Transverse colon (tissue), 4 donors: ENCODE measurements at places on chromosomes 6 and 20.

DNA sequence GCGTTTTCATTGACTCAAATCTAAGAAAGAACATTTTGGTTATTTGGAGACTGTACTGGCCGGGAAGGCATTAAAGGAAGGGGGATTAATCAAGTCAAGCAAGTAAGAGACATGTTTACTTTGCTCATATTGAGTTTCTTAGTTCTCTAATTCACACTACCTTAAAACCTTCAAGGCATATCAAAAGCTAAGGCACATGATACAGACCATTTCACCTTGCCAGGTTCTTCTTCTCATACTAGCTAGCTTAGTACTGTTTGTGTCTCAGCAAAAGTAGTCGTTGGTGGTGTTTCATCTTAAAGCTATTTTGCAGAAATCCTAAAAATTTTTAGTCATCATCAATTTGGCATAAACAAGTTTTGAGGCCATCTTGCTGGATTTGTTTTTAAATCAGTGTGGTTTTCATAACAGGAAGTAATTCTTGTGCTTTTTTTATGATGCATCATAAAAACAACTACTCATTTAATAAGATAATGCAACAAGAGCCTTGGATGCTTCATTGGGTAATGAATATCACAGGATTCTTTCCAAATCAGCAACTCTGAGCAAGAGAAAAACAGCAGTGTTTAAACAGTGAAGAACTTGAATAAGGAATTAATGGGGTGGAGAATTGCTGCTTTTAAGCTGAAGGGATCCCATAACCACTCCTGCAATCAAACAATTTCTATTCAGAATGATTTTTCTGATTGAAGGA, 425.3 kb downstream of the EPM2A start:
- no peak for DNase-seq

- DNase-seq = no peak
These were observed 128.2 kb downstream of the PAK5 start for GRCh38 chr20:9710685-9711084.

DNA sequence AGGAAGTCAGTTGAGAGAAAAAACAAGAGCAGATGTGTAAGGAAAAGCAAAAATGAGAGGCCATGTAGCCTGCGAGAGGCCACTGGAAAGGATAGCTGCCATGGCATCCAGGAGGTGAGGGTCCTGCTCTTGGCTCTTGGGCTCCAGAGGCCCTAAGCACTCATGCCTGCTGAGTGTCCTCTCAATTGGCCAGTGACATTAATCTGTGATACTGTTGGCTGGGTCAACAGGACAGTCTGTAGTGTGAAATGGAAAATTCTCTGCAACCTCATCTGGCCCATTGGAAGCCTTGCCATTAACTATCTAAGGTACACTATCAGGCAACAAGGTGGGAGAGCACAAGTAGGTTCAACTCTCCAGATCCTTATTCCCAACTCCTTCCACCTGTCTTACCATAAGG, 180.9 kb downstream of the LY86 start:
- DNase-seq = no peak

- no peak for DNase-seq
These were observed 76.2 kb upstream of the OLIG3 start for GRCh38 chr6:137570393-137570792.

GRCh38 chr6:72813807-72814596, 192.1 kb downstream of the KCNQ5 start:
- no peak for DNase-seq

- DNase-seq = peak; percentile 100
These were observed 662 bp upstream of the RALY start for GRCh38 chr20:33992923-33993575.
